ENCODE measurements at places on chromosomes 6 and 20.
A peak's percentile ranks its signal among the peaks of the same experiment; 100 is the strongest.

GRCh38 chr20:17430125-17430950 is 100.8 kb downstream of the BFSP1 start:
- DNase-seq, result no peak

- no peak for DNase-seq
These were observed 17.8 kb downstream of the BTBD3 start for GRCh38 chr20:11935212-11936154.

GRCh38 chr6:128074567-128074966 is 173.7 kb upstream of the THEMIS start:
- DNase-seq, result no peak

GRCh38 chr20:57908704-57909630 is 199.2 kb upstream of the PMEPA1 start:
- DNase-seq, result no peak

DNA sequence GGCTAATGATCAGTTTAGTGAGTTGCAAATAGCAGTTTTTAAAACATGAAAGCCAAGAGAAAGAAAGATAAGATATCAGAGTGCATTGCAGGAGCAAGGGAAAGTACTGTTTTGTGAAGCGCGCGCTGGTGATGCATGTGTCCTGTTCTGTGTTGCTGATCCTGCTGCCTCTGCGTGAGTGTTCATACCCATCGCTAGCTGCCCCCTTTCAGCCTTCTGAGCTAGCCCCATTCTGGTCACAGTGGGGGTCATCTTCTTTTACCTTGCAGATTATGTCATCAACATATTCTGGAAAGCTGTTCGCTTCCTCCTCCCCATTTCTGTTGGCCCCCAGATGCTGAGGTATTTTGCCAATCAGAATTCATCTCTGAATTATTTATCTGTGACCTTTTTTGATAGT is 1.9 kb downstream of the MRAP2 start:
- no peak for DNase-seq

GRCh38 chr6:54903884-54904283 is 57.3 kb downstream of the FAM83B start:
- DNase-seq, result no peak

DNA sequence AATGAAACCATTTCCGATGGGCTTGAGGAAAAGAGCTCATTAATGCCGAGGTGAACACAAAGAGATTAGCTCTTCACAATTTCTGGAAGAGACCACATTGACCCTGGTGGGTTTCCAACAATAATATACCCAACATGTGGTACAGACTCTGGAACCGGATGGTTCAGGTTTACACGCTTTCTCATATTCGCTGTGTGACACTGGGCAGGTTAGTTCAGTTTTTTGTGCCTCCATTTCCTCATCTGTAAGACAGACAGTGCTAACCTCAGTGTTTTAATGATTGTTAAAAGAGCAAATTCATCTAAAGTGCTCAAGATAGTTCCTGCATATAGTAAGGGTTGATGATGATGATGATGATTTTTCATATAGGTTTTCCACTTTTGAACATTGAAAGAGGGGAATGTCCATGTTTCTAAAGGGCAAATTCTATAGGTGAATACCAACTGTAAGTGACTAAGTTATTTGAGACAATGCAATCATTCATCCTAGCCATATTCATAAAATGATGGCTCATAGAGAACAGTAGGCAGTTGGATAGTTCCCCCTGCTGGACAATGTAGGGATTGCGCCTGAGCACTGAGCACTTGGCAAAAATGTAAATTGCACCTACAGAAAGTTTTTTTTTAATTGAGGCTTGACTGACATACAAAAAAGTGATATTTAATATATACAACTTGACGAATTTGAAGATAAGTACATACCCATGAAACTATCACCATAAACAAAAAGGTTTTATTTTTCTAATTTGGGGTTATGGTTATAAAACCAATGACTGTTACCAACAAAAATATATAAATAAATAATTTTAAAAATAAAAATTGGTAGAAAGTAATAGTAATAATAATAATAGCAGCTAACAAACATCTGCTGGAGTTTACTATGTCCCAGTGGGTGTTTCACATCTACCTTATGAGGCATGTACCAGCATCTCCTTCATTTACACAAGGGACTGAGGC is 2.1 kb upstream of the PERP start:
- DNase-seq, result peak; percentile 66

GRCh38 chr6:98833307-98834059 is 891 bp upstream of the POU3F2 start:
- DNase-seq, result no peak

GRCh38 chr20:57838670-57839151 is 128.9 kb upstream of the PMEPA1 start:
- DNase-seq, result no peak

DNA sequence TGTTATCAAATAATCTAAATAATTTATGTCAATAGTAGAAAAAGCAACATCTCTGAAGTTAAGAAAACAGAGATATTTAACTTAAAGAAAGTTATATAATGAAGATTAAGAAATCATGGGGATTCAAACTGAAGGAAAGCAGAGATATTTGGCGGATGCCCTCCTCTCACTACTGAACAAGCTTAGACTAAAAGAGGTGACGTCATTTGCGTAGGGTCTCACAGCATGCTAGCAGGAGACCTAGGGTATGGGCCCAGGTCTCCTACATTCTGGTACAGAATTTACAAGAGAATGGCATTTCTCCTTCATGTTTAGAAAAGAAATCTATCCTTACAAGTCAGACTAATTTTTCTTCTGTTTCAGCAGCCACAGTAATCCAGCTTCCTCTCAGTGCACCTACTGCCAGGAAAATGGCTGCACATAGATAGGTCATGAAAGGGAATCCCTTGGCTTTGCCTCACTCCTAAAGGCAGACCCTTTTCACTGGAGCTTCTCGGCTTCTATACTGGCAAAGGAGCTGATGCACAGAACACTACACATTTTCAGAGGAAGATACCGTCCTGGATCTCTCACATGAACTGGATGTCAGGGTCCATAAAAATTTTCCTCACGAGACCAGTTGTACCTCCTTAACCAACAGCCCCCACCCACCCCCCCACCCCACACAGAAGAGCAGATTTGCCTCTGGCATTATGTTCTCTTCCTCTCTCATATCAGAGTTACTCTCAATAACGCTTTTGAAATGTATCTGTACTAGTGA is 41.8 kb upstream of the DST start:
- DNase-seq, result no peak

DNA sequence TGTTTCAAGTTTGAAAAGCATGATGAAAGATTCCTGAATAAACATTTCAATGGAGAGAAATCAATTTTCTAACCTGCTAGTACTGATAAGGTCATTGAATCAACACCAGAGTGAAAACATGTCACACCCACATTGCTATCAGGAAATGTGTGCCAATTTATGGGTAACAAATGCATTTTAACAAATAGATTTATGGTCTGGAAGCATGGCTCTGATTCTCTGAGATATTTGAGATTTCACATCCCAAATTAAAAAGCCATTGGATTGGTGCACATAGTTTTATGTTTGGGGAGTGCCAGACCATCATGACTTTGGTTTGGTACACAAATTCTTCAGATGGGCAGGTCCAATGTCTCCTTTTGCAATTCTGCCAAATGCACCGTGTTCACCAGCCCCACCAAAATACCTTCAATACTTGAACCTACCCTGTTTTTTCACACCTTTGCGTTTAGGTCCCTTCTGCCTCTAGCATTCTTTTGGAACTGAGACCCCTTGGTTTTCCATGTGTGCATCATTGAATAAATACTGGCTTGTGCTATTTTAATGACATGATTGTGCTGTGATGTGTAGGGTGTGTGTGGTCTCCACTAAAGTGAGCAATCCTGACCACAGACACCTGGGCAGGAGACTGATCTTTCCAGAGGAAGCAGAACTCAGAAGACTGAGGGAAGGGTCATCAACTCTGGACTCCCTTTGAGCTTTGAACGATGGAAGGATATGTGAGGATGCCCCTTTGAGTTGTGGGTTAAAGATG is 20.4 kb downstream of the IL20RA start:
- no peak for DNase-seq

- DNase-seq, result peak; percentile 46
These were observed at the start of gene ARID1B for GRCh38 chr6:156776840-156777576. ARID1B (plus strand) TSS chr6:156777378; CDS start chr6:156777681, 303 bp downstream.

- no peak for DNase-seq
These were observed 6.4 kb downstream of the RAB44 start for GRCh38 chr6:36703982-36704381.

DNA sequence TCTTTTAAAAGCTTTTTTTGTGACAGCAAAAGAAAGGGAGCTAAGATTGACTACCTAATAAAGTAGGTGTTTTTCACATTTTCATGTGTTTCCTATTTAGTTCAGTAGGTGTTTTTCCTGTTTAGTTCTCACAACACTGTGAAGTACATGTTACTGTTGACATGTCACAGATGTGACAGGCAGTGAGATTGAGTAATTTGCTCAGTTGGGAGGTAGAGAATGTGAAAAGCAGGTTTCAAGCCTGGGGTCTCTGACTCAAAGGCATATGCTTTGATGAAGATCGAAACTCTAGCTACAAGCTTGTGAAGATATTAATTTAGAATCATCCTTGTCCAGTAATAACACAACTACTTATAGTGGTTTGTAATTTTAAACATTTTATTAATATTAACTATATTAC is 43.1 kb downstream of the SLX4IP start:
- DNase-seq, result no peak

DNA sequence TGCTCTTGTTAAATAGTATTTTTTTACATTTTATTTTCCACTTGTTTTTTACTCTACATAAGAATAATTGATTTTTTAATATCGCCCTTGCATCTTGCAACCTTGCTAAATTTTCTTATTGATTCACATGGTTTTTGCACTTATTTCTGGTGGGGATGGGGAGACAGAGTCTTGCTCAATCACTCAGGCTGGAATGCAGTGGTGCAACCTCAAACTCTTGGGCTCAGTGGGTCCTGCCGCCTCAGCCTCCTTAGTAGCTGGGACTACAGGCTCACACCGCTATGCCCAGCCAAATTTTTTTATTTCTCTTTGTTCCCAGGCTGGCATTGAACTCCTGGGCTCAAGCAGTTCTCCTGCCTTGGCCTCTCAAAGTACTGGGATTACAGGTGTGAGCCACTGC is 30.3 kb downstream of the LIN28B start:
- no peak for DNase-seq

- no peak for DNase-seq
These were observed 137.9 kb upstream of the EDN1 start for GRCh38 chr6:12152023-12152970.

Data from stimulated activated CD4-positive, alpha-beta T cell treated with anti-CD3 and anti-CD28 coated beads, TNF-alpha, amount 100 ng/mL, for 1 hour (primary cell).